ENCODE measurements at places on chromosomes 5 and 9.

DNA sequence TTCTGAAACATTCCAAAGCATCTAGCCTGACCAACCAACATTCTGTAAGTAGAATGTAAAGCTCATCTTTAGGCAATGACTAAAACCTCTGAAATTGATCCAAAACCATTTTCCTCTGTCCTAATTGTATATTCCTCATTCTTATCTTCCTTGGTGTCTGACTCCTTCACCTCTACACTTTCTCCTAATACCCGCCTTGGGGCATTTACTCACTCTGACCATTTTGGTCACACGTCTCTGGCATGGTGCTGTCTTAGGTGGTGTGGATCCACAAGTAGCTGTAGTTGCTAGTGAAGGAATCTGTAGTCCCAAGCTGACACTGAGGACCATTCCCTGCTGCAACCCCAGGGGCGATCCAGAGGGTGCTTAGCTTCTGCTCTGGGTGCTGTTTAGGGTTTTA lies 40.8 kb upstream of the LMNB1 start:
- DNase-seq, result no peak

DNA sequence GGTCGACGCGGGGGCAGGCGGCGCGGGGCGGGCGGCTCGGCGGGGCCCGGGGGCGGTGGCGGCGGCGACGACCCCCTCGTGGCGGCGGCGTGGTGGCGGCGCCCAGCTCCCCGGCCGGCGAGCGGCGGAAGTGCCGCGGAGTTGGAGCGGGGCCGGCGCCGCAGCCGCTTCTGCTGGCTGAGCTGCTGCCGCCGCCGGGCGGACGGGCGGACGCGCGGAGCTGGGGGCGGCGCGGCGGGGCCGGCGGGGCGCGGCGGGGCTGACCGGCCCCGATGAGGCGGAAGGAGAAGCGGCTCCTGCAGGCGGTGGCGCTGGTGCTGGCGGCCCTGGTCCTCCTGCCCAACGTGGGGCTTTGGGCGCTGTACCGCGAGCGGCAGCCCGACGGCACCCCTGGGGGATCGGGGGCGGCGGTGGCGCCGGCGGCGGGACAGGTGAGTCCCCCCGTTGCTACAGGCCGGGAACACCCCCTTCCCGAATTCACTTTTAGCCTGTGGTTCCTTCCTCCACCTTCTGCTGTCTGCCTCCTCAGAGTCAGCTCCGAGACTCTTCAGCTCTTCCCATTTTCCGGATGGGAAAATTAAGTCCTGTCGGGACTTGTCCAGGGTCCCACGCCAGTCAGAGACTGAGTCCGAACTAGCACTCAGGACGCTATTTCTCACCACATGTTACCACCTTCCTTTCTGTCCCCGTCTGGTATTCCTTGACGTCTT lies at the start of gene GALNT10:
TSS of gene GALNT10 (plus strand) at position 139 of the 710 bp plus-strand sequence. CDS start at position 273, 134 bp downstream.
- peak; percentile 30 for DNase-seq

DNA sequence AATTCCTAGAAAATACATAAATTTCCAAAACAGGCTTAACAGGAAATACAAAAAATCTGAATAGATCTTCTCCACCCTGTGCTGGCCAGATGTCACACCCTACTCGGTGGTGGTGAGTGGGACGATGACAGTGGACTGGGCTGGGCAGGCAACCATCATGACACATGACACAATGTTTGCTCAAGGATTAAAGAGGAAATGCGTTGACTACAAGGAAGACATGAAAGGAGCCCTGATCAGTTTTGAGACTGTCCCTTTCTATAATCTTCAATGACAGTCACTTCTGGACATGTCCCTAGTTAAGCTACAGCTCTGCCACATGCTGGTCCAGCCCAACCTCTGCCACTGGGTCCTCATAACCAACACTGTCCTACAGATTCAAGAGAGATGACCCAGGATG lies 99.8 kb downstream of the ZDHHC21 start:
- DNase-seq, result no peak

DNA sequence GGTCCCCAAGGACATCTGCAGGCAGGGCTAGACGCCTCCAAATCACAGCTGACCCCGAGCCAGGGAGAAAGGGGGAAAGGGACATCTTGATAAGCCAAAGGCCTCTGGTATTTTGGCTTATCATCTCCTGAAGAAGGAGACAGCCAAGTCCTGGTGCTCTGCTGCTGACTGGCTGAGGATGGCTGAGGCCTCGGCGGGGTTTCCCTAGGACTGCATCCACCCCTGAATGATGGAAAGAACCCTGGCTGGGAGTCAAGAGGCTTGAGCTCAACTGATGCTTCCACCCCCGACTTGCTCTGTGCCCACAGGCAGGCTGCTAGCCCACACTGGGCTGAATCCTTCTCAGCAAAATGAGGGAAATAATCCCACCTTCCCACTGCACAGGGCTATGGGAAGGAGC lies 30.9 kb upstream of the HRH2 start:
- DNase-seq, result no peak

DNA sequence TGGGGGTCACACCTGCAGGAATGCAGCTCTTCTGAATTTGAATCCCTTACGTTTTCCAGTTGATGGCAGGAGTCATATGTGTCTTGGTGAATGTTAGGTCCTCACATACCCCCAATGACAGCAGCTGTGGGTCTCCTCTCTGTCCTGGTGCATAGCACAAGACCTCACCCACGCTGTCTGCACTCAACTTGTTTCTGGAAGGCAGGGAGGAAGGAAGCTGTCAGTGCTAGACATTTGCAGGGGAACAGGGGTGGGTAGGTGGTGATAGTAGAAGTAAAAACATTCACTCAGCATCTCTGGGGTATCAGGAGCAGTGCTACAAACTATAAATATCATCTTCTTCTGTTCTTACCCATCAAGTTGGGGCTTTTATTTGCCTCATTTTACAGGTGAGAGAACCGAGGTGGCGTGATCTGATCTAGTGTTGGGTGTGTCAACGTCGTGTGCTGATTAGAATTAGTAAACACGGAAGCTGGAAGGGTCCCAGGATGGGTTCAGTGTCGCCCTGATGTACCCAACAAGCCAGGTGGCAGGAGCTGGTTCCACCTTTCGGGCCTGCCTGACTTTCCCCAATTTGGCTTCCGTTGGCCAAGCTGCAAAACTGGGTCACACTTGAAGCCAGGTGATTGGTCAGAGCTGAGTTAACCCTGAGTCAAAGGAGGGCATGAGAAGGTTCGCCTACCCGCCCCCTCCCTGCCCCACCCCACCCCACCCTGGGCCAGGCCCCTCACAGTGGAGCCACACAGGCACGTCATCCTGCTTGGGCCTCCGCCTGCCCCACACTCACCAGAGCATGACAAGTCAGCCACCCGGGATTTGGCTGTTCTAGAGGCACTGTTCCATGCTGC lies 15.8 kb downstream of the ERGIC1 start:
- DNase-seq, result no peak

GRCh38 chr5:139634541-139634940 lies 13.6 kb upstream of the CXXC5 start:
- no peak for DNase-seq

DNA sequence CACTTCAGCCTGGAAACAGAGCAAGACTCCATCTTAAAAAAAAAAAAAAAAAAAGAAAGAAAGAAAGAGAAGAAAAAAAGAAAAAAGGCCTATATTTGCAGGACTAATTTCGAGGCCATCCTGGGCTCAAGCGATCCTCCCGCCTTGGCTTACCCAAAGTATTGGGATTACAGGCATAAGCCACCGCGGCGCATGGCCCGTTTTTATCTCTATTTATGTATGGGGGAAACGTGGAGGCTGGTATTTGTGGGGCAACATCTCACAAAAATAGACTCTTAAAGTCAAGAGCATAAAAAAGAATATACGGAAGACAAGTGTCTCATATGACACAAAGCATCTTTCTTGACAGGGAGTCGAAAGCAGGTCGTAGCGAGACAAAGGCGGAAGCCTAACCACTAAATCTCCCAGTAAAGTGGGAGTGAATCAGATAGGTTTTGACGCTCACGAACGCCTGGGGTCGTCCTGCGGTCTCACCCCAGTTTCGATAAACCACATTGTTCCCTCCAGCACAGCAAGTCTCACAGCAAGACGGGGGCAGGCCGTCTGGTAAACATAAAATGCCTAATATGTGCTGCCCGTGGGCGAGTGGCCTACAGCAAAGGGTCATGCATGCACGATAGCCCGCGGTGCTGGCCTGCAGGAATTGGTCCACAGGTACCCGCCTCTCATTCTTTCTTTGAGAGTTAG lies 1.8 kb upstream of the TRIM41 start:
- no peak for DNase-seq

- DNase-seq, result no peak
Observed at GRCh38 chr9:74025402-74025925, 471.7 kb upstream of the RORB start.

GRCh38 chr5:167696558-167697314 lies 594.7 kb upstream of the WWC1 start:
- no peak for DNase-seq

All from NCI-H1105 treated with DMSO at 0.1 percent for 48 hours (cell line).